Thyroid gland (tissue), 4 donors: ENCODE measurements at places on chromosomes 4 and X. TPM values are rescaled to one million over a fixed set of nuclear protein-coding genes. Genes with fewer than 3 reads are reported as not detected.

Gene AREG
- total RNA-seq, result 2.6 TPM

Gene MAOA
- 362 TPM for total RNA-seq

Gene VGLL1
- not detected for total RNA-seq

DNA sequence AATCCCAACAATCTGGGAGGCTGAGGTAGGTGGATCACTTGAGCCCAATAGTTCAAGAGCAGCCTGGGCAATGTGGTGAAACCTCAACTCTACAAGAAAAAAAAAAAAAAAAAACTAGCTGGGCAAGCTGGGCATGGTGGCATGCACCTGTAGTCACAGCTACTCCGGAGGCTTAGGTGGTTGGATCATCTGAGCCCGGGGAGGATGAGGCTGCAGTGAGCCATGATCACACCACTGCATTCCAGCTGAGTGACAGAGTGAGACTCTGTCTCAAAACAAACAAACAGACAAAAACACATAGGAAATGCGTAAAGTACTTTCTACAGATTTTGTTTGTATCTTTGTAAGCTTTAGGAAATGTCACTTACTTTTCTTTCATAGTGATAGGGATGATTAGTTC is 307.2 kb upstream of the NR3C2 start:
- no peak overlapping the region for H3K4me3 ChIP-seq
- H3K4me1 ChIP-seq, result no peaks in the 10 kb centered on the region
- no peak overlapping the region for H3K27ac ChIP-seq
- H3K27me3 ChIP-seq, result no peaks in the 10 kb centered on the region
- no peaks in the 10 kb centered on the region for H3K36me3 ChIP-seq

DNA sequence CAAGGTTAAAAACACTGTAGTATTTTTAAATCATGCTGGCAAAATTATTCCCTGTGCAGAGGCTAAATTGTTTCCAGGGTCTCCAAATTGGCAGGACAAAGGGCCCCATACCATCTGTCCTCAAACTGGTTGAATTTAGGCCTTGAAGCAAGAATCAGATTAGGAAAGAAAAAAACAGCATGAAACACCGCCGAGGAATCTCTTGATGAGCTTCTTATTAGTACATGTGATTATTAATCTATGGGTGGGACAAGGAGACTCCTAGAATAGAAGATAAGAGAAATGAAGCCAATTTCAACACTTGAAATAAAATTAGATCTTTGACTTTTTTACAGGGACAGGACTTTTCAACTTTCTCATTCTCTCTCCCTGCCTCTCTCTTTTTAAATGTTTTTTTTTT is 7.1 kb upstream of the CLNK start:
- no peaks in the 10 kb centered on the region for H3K4me1 ChIP-seq
- no peak overlapping the region for H3K4me3 ChIP-seq
- DNase-seq, result no peak
- no peaks in the 10 kb centered on the region for H3K27me3 ChIP-seq

GRCh38 chr4:95197353-95197752 is 351.4 kb downstream of the UNC5C start:
- no peaks in the 10 kb centered on the region for H3K27me3 ChIP-seq
- DNase-seq, result no peak
- H3K36me3 ChIP-seq, result peaks cover 6% of the 10 kb centered on the region
- H3K4me3 ChIP-seq, result no peak overlapping the region
- H3K27ac ChIP-seq, result no peak overlapping the region

- no peak overlapping the region for H3K27ac ChIP-seq
- H3K36me3 ChIP-seq, result no peaks in the 10 kb centered on the region
- no peaks in the 10 kb centered on the region for H3K4me1 ChIP-seq
- no peaks in the 10 kb centered on the region for H3K27me3 ChIP-seq
These were observed 28.9 kb upstream of the ACSL1 start for GRCh38 chr4:184854673-184855072.

DNA sequence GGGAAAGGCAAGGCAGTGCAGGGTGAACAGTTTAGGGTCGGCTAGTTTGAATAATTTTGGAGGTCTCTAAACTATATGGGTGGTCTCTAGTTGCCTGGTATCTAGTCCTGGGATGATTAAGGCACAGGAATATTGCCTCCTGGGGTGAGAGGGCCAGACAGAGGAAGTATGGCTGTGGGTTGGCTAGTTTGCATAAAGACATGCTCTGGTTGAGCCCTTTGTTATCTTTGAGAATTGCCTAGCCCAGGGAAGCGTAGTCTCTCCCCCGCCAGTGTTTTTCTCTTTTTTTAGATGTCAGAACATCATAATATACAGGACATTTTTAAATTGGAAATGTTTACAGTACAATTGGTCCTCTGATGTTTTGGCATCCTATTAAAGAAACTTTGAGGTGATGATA is 163.5 kb downstream of the PWWP3B start:
- no peaks in the 10 kb centered on the region for H3K27me3 ChIP-seq
- no peaks in the 10 kb centered on the region for H3K4me1 ChIP-seq
- H3K27ac ChIP-seq, result no peak overlapping the region
- no peak overlapping the region for H3K4me3 ChIP-seq
- DNase-seq, result no peak

GRCh38 chr4:107896646-107897045 is 34.7 kb upstream of the CYP2U1 start:
- H3K27ac ChIP-seq, result peak overlapping the region; percentile 52
- H3K27me3 ChIP-seq, result no peaks in the 10 kb centered on the region
- no peak for DNase-seq
- peaks cover 35% of the 10 kb centered on the region for H3K4me1 ChIP-seq

GRCh38 chr4:110533940-110534339 is 58.0 kb downstream of the ENPEP start:
- H3K27ac ChIP-seq, result no peak overlapping the region
- no peaks in the 10 kb centered on the region for H3K4me1 ChIP-seq
- DNase-seq, result no peak
- no peaks in the 10 kb centered on the region for H3K36me3 ChIP-seq
- no peak overlapping the region for H3K4me3 ChIP-seq
- H3K27me3 ChIP-seq, result no peaks in the 10 kb centered on the region

DNA sequence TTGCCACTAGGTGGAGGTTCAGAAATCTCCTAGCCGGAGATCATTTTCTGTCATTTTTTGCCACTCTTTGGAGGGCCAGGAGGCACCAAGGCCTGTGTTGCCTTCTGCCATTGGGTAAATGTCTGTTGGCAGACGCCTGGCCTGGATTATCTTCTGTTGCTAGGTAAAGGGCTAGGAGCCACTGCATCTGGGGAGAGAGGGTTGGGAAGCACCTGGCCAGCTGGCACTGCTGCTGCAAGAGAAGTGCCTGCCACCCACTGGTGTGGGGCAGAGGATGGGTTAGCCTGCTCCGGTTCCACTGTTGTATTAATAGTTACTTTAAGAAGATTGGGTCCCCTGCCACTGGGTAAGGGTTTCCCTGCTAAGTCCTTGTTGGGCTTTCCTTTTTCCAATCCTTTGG is 58.1 kb downstream of the AWAT2 start:
- DNase-seq, result no peak
- no peaks in the 10 kb centered on the region for H3K36me3 ChIP-seq
- no peaks in the 10 kb centered on the region for H3K27me3 ChIP-seq
- H3K27ac ChIP-seq, result no peak overlapping the region

DNA sequence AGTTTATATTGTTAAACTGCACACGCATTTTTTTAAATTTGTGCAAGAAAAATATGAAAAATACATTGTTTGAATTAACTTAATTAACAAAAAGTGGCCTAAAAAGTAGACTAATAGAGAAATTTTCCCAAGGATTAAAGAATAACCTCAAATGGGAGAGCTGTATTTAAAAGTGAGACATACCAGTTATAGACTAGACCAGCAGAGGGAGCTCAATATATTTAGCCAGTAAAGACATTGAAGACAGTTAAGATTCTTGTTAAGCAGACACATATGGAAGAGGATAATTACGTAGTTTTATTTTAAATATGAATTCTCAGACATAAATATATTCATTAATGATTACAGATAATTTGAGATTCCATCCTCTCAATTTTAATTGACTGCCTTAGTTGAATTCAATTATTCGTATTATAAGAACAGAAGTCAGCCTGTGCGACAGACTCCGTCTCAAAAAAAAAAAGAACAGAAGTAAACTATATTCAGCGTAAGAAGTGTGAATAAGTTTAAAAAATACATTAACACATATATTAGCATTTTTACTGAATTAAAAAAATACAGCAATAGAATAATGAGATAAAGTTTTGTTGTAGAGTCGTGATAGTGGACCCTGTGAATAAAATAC is 64.8 kb downstream of the GLRA3 start:
- H3K4me1 ChIP-seq, result no peaks in the 10 kb centered on the region
- DNase-seq, result no peak
- H3K4me3 ChIP-seq, result no peak overlapping the region

GRCh38 chrX:66920296-66920695 is 281.4 kb upstream of the EDA2R start:
- no peaks in the 10 kb centered on the region for H3K27me3 ChIP-seq
- H3K4me1 ChIP-seq, result no peaks in the 10 kb centered on the region
- H3K27ac ChIP-seq, result no peak overlapping the region
- no peaks in the 10 kb centered on the region for H3K36me3 ChIP-seq
- no peak for DNase-seq

DNA sequence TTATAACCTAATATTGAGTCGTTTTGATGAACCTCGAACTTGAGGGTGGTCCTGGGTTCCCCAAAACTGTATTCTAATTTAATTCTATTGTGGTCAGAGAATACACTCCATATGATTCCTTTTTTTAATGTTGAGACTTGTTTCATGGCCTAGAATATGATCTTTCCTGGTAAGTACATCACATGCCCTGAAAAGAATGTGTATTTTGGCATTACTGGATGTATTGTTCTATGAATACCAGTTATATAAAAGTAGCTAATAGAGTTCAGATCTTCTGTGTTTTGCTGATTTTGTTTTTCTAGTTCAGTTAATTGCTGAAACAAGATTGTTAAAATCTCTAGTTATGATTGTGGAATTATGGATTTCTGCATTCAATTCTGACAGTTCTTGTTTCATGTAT is 18.8 kb downstream of the PRRG1 start:
- H3K36me3 ChIP-seq, result no peaks in the 10 kb centered on the region
- H3K27me3 ChIP-seq, result no peaks in the 10 kb centered on the region
- H3K4me1 ChIP-seq, result no peaks in the 10 kb centered on the region
- H3K4me3 ChIP-seq, result no peak overlapping the region

- H3K4me3 ChIP-seq, result no peak overlapping the region
- no peaks in the 10 kb centered on the region for H3K36me3 ChIP-seq
- no peak overlapping the region for H3K27ac ChIP-seq
- DNase-seq, result peak; percentile 36
- peaks cover 3% of the 10 kb centered on the region for H3K4me1 ChIP-seq
These were observed 94.0 kb upstream of the TBL1X start for GRCh38 chrX:9370893-9371292.

DNA sequence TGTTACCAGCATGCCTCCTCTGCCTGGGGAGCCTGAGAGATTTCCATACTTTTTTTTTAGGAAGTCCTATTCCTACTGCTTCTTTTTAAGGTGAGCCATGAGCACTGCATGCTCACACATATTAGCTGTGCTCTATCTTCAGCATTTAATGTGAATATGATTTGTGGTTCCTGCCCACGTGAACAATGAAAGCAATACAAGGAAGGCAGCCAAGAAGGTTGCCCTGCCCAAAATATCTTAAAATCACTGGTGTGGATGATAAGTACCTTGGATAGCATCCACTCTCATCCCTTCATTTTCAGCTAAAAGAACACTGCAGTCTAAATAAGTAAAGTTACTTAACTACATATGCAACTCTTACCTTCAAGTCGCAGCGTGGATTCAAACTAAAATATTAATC is 607.5 kb downstream of the PACRGL start:
- peaks cover 18% of the 10 kb centered on the region for H3K4me1 ChIP-seq
- peak; percentile 73 for DNase-seq
- no peaks in the 10 kb centered on the region for H3K36me3 ChIP-seq
- H3K27ac ChIP-seq, result peak overlapping the region; percentile 62
- H3K4me3 ChIP-seq, result no peak overlapping the region
- H3K27me3 ChIP-seq, result no peaks in the 10 kb centered on the region

DNA sequence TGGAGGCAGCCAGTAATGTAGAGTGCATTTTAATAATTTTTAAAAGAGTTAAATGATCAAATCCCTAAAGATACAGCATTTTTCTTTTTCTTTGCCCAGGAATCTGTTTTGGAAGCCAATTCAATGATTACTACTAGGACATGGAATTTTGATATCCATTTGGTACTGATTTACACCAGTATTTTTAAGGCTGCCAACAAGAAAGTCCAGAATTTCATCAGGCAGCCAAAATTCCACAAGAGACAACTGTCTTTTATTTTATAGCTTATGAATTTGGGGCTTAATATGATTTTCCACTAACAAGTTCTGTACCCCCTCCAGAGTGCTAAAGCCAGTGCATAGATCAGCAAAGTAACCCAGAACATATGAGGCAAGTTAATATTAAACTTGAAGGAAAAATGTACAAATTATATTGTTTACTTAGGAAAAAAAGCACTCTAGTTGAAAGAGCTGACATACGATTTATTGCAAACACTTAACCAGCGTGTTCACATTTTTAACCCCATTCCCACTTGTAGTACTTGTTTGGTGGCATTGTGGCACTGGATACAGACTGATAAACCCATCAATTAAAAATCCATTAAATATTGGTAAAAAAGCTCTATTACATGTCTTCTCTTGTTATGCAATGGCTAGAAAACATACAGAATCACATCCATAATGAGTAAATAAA is 259.7 kb downstream of the DCHS2 start:
- no peak for DNase-seq
- H3K27me3 ChIP-seq, result no peaks in the 10 kb centered on the region
- H3K27ac ChIP-seq, result no peak overlapping the region
- H3K4me3 ChIP-seq, result no peak overlapping the region

- DNase-seq, result no peak
- no peaks in the 10 kb centered on the region for H3K36me3 ChIP-seq
- H3K4me1 ChIP-seq, result no peaks in the 10 kb centered on the region
- no peak overlapping the region for H3K4me3 ChIP-seq
- no peaks in the 10 kb centered on the region for H3K27me3 ChIP-seq
- no peak overlapping the region for H3K27ac ChIP-seq
These were observed 16.5 kb downstream of the GPR173 start for GRCh38 chrX:53065104-53065503.

DNA sequence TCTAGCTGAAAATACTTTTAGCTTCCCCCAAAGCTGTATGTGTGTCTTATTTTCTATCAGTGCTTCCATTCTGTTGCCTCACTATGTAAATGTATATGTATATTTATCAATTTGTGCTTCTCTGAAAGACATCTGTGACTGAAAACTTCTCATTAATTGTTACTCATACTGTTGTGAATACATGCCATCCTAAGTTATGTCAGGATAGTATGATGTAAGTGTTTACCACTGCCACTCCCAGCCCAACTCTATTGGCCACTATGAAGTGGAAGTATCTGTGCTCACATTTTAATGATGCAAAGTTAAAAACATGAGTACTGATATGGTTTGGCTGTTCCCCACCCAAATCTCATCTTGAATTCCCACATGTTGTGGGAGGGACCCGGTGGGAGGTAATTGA is 24.4 kb downstream of the GATB start:
- no peaks in the 10 kb centered on the region for H3K27me3 ChIP-seq
- H3K36me3 ChIP-seq, result no peaks in the 10 kb centered on the region
- no peak overlapping the region for H3K4me3 ChIP-seq
- no peak for DNase-seq
